ENCODE measurements at places on chromosomes 11 and 22.

- DNase-seq: no peak
Observed at GRCh38 chr22:37802310-37803194, 5.2 kb upstream of the GCAT start.

- no peak for DNase-seq
Observed at GRCh38 chr11:57167125-57167846, 14.5 kb upstream of the LRRC55 start.

DNA sequence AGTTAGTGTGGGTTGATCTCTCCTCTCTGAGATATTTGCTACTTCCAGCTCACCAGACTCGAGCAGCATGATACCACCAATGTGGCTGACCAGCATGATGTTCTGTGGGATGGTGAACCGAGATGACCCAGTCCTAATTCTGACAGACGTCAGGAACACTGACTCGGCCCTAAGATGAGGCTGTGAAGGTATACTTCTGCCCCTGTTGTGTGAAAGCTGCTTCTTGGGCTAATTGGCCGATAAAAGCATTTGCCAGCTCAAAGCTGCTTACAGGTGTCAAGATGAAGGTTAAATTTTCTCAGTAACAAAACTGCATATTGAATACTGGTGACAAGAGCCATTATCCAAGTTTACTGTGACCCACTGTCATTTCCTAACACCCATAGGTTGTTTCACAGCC, 151.4 kb downstream of the BRD1 start:
- DNase-seq: no peak

DNA sequence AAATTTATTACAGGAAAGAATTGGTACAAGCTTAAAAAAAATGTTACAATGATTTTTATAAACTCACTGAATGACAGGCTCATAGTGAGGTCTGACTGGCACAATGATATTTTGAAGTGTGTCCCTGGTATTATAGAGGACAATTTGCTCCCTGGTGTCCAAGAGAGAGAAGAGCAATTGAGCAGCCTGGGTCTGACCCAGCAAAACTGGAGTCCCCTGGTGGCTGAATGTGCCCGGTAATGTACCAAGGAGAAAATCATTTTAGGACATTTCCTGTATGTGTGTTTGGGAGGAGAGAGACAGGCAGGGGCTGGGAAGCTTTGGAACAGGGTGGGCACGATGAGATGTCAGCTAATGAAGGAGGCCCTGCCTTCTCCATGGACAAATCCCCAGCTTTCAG, 125.3 kb downstream of the APOL5 start:
- DNase-seq: no peak

DNA sequence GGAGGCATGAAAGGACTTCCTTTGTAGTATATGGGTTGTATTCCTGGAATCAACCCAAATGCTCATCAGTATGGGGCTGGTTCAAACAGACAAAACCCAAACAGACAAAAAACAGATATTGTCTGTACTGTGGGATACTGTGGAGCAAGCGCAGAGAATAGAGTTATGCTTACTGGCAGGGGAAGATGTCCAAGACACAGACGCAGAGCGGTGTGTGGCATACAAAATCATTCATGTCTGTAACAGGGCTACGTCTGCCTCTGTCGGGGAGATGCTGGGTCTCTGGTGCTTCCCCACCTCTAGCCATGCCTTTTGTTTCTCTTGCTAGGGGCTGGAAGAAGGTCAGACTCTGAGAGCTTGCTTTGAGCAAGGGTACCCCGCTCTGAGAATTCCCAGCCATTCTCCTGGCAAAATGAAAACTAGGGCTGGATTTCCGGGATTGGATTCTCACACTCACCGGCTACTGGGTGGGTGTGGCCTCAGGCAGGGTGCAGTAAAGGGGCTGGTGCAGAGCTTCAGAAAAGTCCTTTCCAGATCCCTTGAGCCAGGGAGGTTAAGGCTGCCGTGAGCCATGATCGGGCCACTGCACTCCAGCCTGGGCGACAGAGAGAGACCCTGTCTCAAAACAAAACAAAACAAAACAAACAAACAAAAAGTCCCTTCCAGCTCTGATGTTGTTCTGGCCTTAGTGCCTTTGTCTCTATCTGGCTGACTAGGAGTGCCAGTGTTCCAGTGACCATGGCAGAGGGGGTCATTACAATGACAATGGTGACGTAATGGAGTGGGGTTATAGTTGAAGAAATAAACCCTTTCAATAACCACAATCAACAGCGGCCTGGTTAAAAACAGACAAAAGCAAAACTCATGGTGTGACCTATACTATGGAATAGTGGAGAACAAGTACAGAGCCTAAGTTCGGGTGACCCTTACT, 2.9 kb upstream of the ABCC8 start:
- DNase-seq: no peak

DNA sequence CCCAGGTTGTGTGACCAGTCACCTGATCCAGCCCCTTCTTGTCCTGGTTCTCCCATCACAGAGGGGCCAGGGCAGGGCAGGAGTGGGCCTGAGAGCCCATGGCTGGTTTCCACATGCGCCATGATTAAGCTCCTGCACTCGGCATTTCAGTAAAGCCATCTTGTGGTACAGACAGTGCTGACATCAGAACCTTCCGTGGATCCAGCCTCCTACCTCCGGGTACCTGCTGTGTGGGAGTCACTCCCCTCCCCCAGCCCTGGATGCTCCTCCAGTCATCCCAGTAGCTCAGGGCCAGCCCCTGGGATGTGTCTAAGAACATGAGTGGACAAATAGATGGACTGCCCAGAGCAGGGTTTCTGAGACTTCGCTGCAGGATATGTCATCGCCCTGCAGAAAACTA, 22.1 kb upstream of the MGAT3 start:
- no peak for DNase-seq

GRCh38 chr22:49368221-49368975, 459.3 kb downstream of the BRD1 start:
- DNase-seq: no peak
